CD4-positive, alpha-beta T cell (primary cell): ENCODE measurements at places on chromosomes 1 and 21.

DNA sequence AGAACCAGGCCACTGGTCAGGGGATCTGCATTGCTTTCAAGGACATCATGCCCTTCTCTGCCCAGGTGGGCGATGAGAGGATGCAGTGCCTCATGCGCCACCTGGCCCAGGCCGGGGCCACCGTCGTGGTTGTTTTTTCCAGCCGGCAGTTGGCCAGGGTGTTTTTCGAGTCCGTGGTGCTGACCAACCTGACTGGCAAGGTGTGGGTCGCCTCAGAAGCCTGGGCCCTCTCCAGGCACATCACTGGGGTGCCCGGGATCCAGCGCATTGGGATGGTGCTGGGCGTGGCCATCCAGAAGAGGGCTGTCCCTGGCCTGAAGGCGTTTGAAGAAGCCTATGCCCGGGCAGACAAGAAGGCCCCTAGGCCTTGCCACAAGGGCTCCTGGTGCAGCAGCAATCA is 5.0 kb upstream of the ZBTB48 start:
- no peak for DNase-seq

DNA sequence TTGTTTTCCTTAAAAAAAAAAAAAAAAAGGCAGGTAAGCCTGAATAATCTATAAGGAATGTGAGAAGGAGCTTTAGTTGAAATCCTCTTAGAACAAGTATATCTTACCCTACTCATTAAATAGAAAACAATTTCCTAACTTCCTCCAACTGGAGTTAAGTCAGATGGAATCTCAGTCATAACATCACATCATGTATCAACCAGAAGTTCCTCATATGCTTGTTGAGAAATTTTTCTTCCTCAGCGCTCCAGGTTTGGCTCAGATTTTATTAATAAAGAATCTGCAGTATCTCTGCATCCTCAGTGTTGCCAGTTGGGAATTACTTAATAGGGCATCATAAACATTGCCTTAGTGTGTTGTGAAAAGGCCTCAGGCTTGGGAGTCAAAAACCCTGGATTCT is 37.6 kb downstream of the DUSP10 start:
- DNase-seq: no peak

DNA sequence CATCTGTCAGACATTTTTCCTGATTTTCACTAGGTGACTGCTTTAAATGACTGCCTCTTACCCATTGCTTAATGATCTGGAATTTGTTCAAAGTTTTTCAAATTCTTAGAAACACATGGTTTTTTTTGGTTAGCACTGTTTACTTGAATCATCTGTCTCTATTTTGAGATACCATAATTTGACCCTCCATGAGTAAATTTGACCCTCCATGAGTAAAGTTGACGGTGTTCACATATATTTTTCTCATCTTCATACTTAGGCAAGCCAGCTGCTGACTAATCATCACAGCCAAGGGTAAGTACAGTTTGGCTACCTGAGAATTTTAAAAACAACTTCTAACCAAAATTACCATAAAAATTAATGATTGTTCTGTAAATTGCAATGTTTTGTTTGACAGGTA is 586.5 kb downstream of the PTBP2 start:
- no peak for DNase-seq

GRCh38 chr1:53661496-53661895 is 77.5 kb downstream of the GLIS1 start:
- DNase-seq: no peak

GRCh38 chr1:241423541-241424479 is 66.8 kb upstream of the RGS7 start:
- no peak for DNase-seq

DNA sequence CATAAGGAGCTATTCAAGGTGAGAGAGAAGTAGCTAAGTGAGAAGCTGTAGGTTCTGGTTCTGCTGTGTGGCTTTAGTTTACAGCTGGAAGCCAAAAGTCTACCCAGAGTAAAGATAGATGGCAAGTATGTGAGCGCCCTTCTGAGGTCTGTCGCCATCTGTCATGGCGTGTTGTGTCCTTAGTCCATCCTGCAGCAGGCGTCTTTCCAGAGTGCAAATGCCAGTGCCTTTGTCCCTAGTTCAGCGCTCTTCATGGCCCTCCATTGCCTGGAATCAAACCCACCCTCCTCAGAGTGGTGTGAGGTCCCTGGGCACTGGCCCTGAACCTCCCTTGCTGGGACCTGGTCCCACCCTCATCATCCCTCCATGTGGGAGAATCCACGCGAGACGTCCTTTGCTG is 96.6 kb downstream of the ADARB1 start:
- DNase-seq: no peak

DNA sequence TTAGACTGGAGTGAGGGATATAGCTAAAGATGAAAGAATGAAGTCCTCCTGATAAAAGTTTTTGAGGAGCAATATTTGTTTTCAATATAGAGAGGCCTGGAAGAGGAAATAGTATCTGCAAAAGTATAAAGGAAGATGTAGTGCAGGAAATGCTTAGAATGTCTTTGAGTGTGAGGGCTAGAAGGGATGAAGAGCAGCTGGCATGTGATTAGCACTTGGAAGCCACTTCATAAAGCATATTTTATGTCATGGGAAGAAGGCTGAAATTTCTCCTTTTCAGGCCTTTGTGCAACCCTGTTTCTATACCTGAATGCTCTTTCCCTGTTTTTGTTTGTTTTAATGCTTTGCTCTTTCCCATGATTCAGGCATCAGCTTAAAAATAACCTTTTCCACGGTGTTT is 323.3 kb upstream of the DEPDC1 start:
- no peak for DNase-seq

GRCh38 chr1:199612976-199613774 is 414.3 kb upstream of the NR5A2 start:
- no peak for DNase-seq

GRCh38 chr1:244092964-244093638 is 42.0 kb downstream of the ZBTB18 start:
- no peak for DNase-seq

DNA sequence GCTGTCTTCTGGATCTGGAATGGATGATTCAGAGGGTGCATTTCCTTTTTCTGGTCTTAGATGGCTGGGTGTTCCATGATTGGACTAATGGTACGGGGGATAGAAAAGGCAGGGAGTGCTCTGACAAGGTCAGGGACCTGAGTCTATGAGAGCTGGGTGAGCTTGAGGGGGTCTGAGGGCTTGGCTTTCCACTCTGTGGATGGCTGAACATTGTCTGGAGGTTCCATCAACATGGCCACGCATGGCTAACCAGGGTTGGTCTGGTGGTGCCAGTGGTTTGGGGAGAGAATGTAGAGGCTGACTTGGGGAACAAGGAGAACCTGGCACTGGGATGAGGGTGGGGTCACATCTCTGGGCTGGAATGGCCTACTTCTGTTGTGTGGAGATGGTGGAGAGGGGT is 41.5 kb upstream of the TSPAN2 start:
- DNase-seq: no peak
